ENCODE measurements at places on chromosomes 12 and 14. TPM values are rescaled to one million over a fixed set of nuclear protein-coding genes. Genes with fewer than 3 reads are reported as not detected.

The GCH1 gene
- 3.0 TPM for total RNA-seq

The WASHC3 gene
- total RNA-seq = 31.3 TPM

The C14orf39 gene
- total RNA-seq = not detected

The SLC16A7 gene
- 0.11 TPM for total RNA-seq

The GZMH gene
- not detected for total RNA-seq

The EAPP gene
- total RNA-seq = 34.2 TPM

The ASPG gene
- total RNA-seq = 0.07 TPM

The CLEC7A gene
- total RNA-seq = not detected

The NFKBIA gene
- 173 TPM for total RNA-seq

The PXN gene
- 225 TPM for total RNA-seq

The KCNH3 gene
- total RNA-seq = 1.2 TPM

The ENDOU gene
- total RNA-seq = not detected

The RTL1 gene
- 0.19 TPM for total RNA-seq

The C14orf132 gene
- 4.3 TPM for total RNA-seq

The KRT82 gene
- total RNA-seq = not detected

The KLRC2 gene
- total RNA-seq = 1.7 TPM

The FAM186B gene
- 0.16 TPM for total RNA-seq

The MGAT2 gene
- total RNA-seq = 50.2 TPM

The DAO gene
- not detected for total RNA-seq

The DTX3 gene
- 17.5 TPM for total RNA-seq

The IFI27 gene
- 2.4 TPM for total RNA-seq

The GPHB5 gene
- not detected for total RNA-seq

The ANKS1B gene
- 0.63 TPM for total RNA-seq

The STXBP6 gene
- 2.4 TPM for total RNA-seq

The NUMB gene
- 40.4 TPM for total RNA-seq

The CLEC4C gene
- total RNA-seq = not detected

The ESR2 gene
- 0.09 TPM for total RNA-seq

The GUCY2C gene
- total RNA-seq = not detected

The AQP6 gene
- total RNA-seq = not detected

The PDE6H gene
- not detected for total RNA-seq

The CMKLR1 gene
- 0.05 TPM for total RNA-seq

The PTPN21 gene
- total RNA-seq = 6.4 TPM

The PDZRN4 gene
- not detected for total RNA-seq

The NFATC4 gene
- 0.31 TPM for total RNA-seq

The HSPB8 gene
- 15.4 TPM for total RNA-seq

The SPIC gene
- total RNA-seq = not detected

Measured in A549 treated with GW870086 at 1 μM for 4 hours (cell line).